ENCODE measurements at places on chromosomes 16 and 17. TPM values are rescaled to one million over a fixed set of nuclear protein-coding genes. Genes with fewer than 3 reads are reported as not detected.

GRCh38 chr17:42114118-42114517, 1.6 kb upstream of the DHX58 start:
- no peak for DNase-seq

DNA sequence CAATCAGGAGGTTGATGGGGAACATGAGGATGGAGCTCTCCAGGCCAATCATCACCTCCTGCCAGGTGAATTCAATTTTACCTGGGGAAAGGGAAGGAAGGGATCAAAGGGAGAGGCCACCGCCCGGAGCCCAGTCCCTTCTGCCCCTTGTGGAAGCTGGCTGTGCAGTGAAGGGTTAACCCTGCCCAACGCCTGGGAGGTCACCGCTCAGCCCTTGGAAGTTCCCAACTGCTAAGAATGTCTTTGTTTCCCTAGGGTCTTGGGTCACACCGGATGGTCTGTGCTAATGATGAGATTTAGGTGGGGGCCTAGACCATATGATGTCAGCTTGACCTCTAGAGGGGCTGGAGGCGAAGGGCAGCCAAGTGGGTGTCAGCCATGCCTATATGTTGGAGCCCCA, 52.1 kb upstream of the GCSH start:
- DNase-seq: no peak

DNA sequence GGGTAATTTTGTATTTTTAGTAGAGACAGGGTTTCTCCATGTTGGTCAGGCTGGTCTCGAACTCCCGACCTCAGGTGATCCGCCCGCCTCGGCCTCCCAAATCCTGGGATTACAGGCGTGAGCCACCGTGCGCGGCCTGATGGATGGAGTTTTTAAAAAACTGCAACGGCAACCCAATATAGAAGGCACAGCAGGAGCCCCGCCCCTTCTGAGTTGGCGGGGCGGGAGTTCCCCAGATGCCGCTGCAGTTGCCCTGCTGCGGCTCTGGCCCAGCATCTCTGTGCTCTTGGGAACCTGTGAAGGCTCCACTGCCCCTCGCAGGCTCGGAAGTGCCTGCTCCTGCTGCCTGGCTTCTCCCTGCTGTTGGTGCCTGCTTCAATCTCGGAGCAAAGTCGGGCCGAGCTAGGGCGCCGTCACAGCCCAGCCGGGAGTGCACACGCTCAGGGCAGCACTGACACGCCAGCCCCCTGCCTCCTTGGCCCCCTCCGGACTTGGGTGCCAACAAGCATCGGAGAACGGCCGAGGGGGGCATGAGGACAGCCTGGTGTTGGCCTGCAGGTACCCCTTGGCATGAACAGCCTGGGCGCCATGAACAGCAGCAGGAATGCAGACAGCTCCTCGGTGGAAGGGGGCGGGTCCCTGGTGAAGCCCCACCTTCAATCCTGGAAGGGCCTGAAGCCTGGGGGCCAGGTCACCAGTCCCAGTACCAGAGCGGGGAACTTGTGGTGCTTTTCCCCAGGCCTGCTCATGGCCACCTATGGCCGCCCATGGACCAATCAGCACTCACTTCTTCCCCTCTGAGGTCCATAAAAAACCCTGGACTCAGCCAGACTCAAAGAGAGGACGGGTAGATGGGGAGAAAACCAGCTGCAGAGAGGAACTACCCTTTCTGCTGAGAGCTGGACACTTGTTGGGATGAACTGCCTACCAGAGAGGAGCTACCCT, 2.3 kb upstream of the NT5M start:
- DNase-seq: peak; percentile 83

The P2RX5 gene
- total RNA-seq: 1.3 TPM

The TBC1D3G gene
- total RNA-seq: not detected

DNA sequence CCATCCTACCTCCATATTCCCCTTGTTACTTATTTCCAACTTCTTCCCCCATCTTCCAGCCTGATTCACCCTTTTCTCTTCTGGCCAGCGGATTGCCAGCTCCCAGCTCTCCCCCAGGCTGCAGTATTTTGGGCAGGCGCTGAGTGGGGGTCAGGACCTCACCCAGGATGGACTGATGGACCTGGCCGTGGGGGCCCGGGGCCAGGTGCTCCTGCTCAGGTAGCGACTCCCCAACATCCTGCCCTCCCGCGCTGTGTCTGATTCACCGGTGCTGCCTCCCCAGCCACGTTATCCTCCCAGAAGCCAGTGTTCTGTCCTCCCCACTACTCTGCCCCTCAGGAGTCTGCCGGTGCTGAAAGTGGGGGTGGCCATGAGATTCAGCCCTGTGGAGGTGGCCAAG, 15.4 kb downstream of the COX6A2 start:
- no peak for DNase-seq

DNA sequence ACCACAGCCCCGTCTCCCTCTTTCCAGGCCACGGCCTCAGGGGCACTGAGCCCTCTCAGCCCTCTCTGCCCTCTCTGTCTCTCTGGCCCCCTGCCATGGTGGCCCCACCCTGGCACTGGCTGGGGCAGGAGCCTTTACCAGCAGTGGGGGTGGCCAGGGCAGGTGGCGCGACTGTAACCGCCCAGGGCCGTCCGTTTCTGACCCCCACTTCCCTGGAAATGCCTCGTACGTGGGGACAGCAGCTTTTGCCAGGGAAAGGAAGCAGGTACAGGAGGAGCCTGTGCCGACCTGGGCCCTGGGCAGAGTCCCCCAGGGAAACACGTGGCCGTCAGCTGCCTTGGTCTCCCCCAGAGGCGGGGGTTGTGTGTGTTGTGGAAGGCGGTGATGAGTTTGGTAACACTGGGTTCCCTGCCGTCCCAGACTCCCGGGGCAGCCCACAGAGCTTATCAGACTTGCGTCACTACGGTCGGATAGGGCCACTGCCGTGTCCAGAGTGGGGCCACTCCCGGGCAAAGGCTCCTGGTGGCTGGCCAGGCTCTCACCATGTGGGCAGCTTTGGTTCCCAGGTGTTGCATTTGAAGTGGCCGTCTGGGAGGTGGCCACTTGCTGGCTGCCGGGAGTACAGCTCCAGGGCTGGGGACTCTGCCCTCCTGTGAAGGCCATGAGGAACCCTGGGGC, 249.3 kb upstream of the CIBAR2 start:
- no peak for DNase-seq

DNA sequence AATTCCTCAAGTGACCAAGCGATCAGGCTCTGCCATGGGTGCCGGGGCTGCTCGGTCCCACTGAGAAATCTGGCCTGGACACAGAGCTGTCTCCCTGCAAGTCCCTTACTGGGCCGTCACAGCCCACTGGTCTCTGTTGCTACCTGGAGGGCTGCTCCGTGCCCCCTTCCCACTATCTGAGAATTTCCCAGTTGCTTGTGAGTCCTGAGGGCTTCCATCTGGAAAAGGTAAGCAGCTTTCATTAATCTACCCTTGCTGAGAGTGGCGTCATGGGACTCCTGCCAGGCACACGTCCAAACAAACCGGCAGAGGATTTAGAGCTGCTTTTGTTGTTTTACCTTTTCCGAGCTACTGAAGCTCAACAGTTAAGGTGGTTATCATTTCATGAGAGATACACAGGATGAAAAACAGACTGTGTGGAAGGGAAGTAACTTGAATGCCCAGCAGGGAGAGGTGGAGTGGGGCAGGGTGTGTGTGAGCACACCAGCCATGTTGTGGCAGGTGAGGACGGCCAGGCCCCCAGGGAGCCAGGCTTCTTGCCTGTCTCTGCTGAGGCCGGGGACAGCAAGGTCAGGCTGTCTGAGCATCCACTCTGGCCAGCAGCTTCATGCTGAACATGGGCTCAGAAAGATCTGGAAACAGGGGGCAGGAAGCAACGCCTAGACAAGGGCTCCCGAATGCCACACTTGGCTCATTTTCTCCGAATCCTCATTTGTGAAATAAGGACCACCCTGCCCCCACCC, 50.6 kb downstream of the GTF3C1 start:
- DNase-seq: no peak

The CHST5 gene
- not detected for total RNA-seq

- no peak for DNase-seq
These were observed 58.9 kb downstream of the CDH11 start for GRCh38 chr16:65062736-65063583.

- DNase-seq: no peak
These were observed 5.5 kb upstream of the RAPGEFL1 start for GRCh38 chr17:40171750-40172149.

The TBC1D28 gene
- not detected for total RNA-seq

- DNase-seq: no peak
These were observed 39.0 kb upstream of the LITAF start for GRCh38 chr16:11625769-11626168.

- DNase-seq: peak; percentile 28
These were observed 18.8 kb downstream of the FOXF1 start for GRCh38 chr16:86529160-86529559.

- no peak for DNase-seq
These were observed at the start of gene HBQ1 for GRCh38 chr16:180101-180675. Gene HBQ1, plus strand, starts transcription at chr16:180459. Its CDS starts 28 bp downstream, at chr16:180487.

The CD300H gene
- total RNA-seq: not detected

DNA sequence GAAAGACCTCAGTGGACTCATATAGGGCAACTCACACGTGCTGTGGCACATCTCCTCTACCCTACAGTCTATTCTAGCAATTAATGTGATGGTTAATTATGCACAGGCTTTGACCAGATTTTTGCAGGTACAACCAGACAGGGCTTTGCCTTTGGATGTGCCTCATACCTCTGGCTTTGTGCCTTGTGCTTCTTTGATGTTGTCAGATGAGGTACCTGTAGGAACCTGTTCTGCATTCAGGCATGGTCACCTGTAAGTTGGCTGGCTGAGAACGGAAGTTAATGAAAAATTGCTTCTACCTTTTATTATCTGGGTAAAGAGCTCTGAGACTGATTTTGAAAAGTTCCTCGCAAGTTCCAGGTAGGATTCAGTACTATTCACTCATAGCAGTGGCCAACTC, 462.9 kb upstream of the ZFHX3 start:
- no peak for DNase-seq
